Tongue (tissue), 3 donors: ENCODE measurements at places on chromosomes 16 and 17. TPM values are rescaled to one million over a fixed set of nuclear protein-coding genes. Genes with fewer than 3 reads are reported as not detected.

OR1A1 gene
- total RNA-seq, result not detected

DNA sequence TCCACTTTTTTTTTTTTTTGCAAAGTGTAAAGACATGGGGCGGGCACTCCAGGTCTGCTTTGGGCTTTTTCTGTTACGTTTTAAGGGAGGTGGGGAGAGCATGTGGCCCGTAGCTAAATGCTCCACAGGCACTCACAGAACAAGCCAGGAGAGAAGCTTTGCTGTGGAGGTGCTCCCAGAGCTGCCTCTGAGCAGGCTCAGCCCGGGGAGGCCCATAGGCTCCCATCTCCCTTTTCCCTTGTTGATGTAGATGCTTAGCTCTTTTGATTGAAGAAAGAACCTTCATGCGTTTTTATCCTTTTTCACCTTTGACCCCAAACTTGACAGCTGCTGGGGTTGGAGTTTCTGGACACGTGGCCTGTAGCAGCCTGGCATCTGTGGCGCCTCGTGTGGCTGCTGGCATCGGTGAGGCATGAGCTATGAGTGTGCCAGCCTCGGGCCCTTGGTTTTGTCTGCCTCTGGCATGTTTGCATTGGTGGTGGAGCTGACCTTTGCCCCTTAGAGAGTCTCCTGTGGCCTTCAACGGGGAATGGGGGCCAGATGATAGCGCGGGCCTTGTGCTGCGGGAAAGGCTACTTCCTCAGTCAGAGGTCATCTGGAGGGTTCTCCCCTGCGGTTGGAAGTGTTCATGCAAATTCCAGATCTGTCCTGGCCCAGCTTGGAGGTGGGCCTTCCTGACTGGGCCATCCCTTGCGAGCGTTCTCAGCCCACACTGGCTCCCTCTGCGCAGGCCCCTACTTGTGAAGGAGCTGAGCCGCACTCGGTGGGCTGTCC lies 20.0 kb upstream of the IL17C start:
- no peak for DNase-seq

GRCh38 chr17:27609611-27610303 lies 21.2 kb upstream of the LGALS9 start:
- peak; percentile 36 for DNase-seq

- no peak for DNase-seq
Observed at GRCh38 chr17:57877803-57878377, 28.0 kb upstream of the MRPS23 start.

- DNase-seq, result no peak
Observed at GRCh38 chr16:82384017-82384416, 214.0 kb upstream of the MPHOSPH6 start.

GRCh38 chr16:71357681-71358080 lies 842 bp upstream of the CALB2 start:
- DNase-seq, result peak; percentile 11

DNA sequence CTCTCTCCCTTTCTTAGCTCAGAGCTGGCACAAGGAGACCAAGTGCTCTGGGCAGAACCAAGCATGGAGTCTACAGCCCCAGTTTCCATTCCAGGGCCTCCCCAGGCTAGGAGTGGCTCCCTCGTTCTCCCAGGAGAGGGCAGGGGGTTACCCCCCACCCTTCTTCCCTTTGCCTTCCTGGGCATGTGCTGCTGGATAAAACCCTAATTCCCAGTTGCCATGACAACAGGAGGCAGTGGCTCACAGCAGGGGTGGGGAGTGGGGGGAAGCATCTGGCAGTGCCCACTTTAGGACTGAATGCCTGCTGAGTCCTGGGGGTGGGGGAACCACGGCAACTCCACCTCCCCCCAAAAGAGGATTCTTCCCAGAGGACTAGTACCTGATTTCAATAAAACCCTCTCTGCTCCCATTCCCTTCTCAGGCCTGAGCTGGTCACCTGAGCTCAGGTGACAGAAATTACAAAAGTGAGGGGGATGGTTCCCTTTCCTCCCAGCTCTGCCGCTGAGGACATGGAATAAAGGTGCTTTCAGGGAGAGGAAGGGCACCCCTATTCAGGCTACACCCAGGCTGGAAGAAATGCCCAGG lies 1.8 kb downstream of the MPP2 start:
- no peak for DNase-seq

DNA sequence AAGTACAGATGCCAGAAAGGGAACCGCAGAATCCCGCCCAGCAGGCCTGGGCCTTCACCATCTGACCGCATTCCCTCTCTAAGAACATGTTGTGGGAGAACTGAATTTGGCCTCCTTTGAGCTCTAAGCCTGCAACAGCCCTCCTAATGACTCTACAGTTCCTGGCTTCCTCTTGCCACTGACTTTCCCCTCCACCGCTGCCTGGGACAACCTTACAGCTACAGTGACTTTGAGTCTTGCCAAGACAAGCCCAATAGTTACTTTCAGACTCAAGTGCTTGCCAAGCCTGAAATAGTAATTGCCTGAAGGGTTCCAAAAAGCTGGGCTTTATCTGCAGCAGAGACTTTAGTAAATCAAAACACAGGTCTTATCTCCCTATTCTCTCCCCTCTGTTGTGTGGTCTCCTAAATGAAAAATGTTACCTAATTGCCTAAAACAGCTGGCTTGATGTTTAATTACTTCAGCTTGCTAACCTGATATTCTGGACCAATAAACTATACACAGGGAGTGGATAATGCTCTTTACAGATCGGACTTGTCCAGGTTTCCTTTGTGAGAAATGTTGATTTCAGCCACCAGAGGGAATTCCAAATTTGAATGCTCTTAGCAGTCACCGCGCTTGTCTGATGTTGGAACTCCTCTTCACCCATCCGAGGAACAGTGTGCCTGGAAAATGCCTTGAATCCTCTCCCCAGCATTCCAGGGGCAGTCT lies 85.1 kb upstream of the TBX2 start:
- DNase-seq, result peak; percentile 78

NXPH3 gene
- 1.8 TPM for total RNA-seq

GRCh38 chr16:101586-101985 lies 23.6 kb downstream of the MPG start:
- DNase-seq, result no peak

KRTAP1-5 gene
- total RNA-seq, result not detected

CCL16 gene
- total RNA-seq, result not detected

GRCh38 chr17:79438058-79438457 lies 172.8 kb downstream of the RBFOX3 start:
- no peak for DNase-seq

DNA sequence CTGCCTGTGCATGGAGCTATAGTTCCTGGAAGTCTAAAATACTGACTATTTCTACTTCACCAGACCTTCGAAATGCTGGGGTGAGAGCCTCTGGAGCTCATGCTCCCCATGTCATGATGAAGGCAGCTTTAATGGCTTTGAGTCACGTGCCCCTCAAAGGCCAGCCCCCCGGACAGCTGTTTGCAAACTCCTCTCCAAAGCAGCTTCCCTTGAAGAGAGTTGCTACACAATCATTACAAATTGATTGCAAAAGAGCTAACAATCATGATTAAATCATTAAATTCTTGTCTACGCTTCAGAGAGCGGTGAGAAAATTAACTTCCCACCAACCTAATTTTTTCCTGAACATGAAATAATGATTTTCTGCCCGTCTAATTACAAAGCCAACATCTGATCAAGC lies 134.8 kb upstream of the IRX6 start:
- no peak for DNase-seq

- no peak for DNase-seq
Observed at GRCh38 chr16:82585675-82586074, 41.1 kb upstream of the CDH13 start.

DNA sequence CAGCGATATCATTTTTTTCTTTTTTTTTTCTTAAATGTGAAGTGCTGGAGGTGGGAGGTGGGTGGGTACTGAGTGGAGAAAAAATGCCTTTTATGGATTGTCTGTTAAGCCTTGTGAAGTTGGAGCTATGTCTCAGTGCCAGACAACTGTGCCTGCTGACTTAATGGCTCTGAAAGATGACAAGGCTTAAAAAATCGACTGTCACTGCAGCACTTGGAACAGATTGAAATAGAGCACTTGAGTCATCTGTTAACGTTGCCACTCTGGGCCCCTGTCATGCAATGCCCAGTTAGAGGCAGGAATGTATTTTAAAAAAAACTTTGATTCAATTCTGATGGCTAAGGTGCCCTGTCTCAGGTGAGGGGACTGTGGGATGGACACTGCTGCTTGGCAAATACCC lies 108.2 kb upstream of the HS3ST2 start:
- peak; percentile 27 for DNase-seq

GRCh38 chr17:4545217-4545951 lies 9.8 kb downstream of the MYBBP1A start:
- no peak for DNase-seq

- DNase-seq, result no peak
Observed at GRCh38 chr17:40480501-40481003, 20.9 kb downstream of the TNS4 start.

IGFALS gene
- 0.31 TPM for total RNA-seq

DNA sequence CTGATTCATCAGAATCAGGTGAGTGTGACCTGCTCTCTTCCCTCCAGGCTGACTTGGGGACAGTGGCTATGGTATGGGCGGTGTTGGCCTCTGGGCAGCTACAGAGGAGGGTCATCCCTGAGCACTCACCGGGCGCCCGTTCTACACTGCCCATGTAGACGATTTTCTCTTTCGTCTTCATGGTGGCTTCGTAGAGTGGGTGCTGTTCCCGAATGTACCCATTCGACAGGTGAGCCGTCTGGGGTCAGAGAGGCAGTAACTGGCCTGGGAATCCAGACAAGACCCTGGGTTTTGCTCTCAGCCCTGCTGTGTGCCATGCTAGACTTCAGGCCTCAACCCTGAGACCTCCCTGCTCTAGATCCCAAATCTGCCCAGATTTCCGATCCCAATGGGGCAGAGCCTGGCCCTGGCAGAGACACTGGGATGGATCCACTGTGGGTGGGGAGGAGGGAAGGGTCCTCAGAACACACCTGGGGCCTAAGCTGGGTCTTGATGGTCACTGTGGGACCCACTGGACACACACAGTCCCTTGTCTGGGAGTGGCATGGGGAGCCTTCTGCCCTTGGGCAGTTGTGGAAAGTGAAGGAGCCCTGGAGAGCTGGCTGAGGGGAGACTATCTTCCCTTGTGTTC lies 13.2 kb downstream of the USP6 start:
- DNase-seq, result no peak

- DNase-seq, result no peak
Observed at GRCh38 chr17:55765472-55765871, 14.6 kb downstream of the PCTP start.

GRCh38 chr17:80826955-80827645 lies 164.5 kb upstream of the CHMP6 start:
- DNase-seq, result peak; percentile 85

- no peak for DNase-seq
Observed at GRCh38 chr16:29775742-29776408, 2.2 kb upstream of the ZG16 start.

GRCh38 chr16:4847774-4848587 lies 700 bp downstream of the UBN1 start:
- peak; percentile 56 for DNase-seq

CES1 gene
- 0.72 TPM for total RNA-seq

SNAI3 gene
- total RNA-seq, result 6.5 TPM

DNA sequence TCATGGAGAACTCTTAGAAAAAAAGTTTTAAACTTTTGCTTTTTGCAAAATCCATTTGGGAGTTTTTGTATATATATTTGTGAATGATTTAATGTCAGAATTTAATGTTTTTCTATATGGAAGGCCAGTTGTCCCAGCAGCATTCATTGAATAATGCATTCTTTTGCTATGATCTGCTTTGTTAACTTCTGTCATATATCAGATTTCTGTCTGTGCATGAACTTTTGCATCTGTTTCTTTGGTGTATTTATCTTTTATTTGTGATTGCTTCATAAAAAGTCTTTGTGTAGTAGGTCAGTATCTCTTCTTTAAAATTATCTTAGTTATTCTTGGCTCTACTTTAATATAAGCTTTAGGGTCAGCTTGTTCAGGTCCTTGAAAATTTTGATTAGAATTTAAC lies 84.2 kb downstream of the MAP2K4 start:
- DNase-seq, result no peak

DNA sequence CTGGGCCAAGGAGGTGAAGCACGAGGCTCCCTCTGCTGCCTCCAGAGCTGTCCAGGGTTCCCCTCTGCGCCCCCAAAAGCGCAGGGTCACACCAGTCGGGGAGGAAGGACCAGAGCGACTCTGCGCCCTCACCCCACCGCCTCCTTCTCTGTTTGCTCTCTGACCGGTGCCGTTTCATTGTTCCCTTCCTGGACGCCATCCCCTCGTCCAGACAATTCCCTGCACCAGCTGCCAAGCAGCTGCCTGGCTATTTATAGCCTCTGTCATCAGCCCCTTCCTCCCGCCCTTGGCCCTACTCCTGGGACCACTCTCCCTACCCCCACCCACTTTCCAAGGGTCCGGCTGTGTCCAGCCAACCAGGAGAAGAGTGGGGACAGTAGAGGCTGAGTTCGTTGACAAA lies 68.8 kb upstream of the CREBBP start:
- peak; percentile 93 for DNase-seq

- DNase-seq, result no peak
Observed at GRCh38 chr16:66787427-66787826, 14.0 kb downstream of the TERB1 start.

DNA sequence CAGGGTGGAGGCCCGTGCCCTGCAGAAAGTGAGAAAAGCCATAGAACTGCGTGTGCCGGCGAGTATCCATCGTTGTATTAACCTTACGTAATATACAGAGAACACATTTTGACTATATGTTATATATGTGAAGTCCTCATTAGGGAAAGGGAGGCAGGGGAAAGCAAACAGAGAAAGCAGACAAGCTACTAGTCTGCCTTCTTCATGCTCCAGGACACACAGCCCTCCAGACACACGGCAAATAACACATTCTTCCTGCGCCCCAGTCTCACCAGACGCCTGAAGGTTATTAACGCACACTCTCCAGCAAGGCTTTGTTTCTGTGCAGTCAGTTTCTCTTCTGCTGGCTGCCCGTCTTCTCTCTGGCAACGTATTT lies 28.8 kb downstream of the PRDM7 start:
- no peak for DNase-seq

CDR2L gene
- total RNA-seq, result 11.4 TPM

GRCh38 chr16:73149334-73149733 lies 101.4 kb upstream of the ZFHX3 start:
- no peak for DNase-seq
